Melanocyte of skin (primary cell): ENCODE measurements at places on chromosomes 6 and 20. TPM values are rescaled to one million over a fixed set of nuclear protein-coding genes. Genes with fewer than 3 reads are reported as not detected.

Gene FAM50B
- 8.8 and 10.0 TPM in 2 replicates for total RNA-seq

Gene TMEM244
- not detected in 2 replicates for total RNA-seq

Gene LY6G6F
- total RNA-seq: not detected in 2 replicates

Gene BPIFB2
- not detected in 2 replicates for total RNA-seq

Gene YTHDF1
- 30.0 and 31.9 TPM in 2 replicates for total RNA-seq

Gene DACT2
- not detected in 2 replicates for total RNA-seq

Gene CDSN
- under 0.01 TPM in 1 of 2 replicates, not detected in the other for total RNA-seq

Gene BTNL2
- total RNA-seq: not detected in 2 replicates

Gene IL22RA2
- not detected in 2 replicates for total RNA-seq

Gene APCDD1L
- under 0.01 TPM in 1 of 2 replicates, not detected in the other for total RNA-seq
